ENCODE measurements at places on chromosomes 2 and 18. TPM values are rescaled to one million over a fixed set of nuclear protein-coding genes. Genes with fewer than 3 reads are reported as not detected.

TRABD2A gene
- total RNA-seq: 0.38 TPM

NYAP2 gene
- total RNA-seq: not detected

MBOAT2 gene
- total RNA-seq: 20.0 TPM

MAL gene
- total RNA-seq: not detected

CDH19 gene
- 0.06 TPM for total RNA-seq

MEIS1 gene
- 1.6 TPM for total RNA-seq

SRD5A2 gene
- not detected for total RNA-seq

ACKR3 gene
- 26.0 TPM for total RNA-seq

SLC38A11 gene
- total RNA-seq: not detected

TBC1D8 gene
- 92.5 TPM for total RNA-seq

ZAP70 gene
- under 0.01 TPM for total RNA-seq
